ENCODE measurements at places on chromosomes 16 and 17.

GRCh38 chr17:8341456-8341855, 1.8 kb downstream of the ODF4 start:
- no peak for DNase-seq

- no peak for DNase-seq
Measured at GRCh38 chr17:68957944-68958343, 2.8 kb upstream of the ABCA8 start.

DNA sequence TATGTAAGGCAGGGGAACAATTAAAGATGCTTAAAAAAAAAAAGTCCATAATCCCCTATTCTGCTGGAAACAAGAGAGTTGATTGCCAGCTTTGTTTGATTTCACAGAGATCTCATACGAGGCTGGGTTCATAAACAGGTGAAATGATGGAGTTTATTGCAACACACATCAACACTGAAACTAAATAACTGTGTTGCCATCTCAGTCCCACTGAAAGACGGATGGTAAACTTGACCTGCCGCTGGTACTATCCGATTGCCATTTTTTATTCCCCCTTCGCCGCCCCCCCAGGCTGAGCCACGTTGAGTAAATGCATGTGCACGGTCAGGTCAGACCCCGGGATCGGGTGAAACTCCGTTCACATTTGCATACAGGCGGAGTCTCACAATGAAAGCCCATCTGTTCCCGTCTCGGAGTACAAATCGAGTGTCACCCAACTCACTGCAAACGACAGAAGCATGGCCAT, 119.2 kb downstream of the SKAP1 start:
- DNase-seq, result no peak

- DNase-seq, result peak; percentile 63
Measured at GRCh38 chr17:43694081-43694870, 32.6 kb upstream of the MEOX1 start.

GRCh38 chr16:87602001-87602775, at the start of gene JPH3:
JPH3 (plus strand) TSS chr16:87602508; CDS start chr16:87603147, 639 bp downstream.
- DNase-seq, result no peak

DNA sequence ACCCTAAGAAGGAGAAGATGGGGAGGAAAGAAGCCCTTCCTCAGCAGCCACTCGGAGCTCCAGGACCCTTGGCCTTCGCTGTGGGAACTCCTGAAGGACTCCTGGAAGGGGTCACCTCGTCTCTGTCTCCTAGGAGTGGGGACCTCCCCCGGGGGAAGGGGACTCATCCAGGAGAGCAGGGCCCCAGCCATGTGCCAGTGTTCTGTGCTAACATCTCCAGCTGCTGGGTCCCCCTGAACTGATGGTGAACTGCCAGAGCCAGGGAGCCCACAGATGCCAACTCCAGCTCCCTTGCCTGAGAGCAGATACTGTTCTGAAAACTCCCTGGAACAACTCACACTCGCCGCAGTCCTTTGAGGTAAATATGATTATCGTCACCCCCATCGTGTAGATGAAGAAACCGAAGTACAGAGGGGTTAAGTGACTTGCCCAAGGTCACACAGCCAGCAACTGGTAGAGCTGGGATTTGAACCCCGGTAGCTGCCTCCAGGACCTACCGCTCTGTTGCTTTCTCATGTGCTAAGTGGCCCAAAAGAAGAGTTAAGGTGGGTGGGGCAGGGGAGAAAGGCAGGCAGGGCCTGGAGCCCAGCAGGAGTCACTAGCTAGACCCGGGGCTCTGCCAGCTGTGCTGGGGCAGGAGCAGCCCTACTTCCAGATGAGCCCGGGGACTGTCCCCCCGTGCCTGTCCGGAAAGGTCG, 10.5 kb downstream of the TIMM22 start:
- no peak for DNase-seq

DNA sequence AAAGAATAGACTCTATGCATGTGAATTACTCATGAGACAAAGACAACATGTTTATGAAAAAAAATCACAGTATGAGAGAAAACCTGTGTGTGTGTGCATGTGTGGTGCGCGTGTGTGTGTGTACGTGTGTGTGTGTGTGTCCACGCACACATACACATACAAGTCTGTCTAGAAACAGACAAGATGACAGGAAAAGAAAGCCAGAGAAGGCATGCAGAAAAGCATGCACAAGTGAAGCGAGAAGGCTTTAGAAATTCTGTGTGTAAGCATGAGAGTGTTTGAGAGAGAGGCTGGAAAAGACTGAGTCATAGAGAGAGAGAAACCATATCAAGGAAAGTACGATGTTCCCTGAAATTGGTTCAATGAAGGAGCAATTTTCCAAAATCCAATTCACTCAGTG, 566.4 kb upstream of the C16orf82 start:
- no peak for DNase-seq

- peak; percentile 59 for DNase-seq
Measured at GRCh38 chr17:79789943-79790804, 6.7 kb downstream of the CBX8 start.

DNA sequence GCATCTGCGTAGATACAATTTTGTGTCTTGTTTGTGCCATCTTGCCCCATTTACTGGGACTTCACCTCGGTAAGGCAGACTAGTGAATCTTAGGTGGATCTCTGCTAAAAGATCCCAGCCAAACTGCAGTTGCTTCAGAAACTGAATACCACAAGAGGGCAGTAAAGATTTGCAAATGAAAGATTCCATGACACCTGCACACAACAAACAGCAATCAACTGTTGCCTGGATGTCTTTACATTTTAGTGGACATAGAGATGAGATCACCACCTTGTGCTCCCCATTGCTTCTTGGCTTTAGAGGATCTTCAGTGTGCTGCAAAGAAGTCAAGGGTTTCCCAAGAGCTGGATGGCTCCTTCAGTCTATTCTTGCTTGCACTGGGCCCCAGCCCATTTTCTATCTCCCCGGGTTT, 119.2 kb upstream of the CACNG5 start:
- no peak for DNase-seq

DNA sequence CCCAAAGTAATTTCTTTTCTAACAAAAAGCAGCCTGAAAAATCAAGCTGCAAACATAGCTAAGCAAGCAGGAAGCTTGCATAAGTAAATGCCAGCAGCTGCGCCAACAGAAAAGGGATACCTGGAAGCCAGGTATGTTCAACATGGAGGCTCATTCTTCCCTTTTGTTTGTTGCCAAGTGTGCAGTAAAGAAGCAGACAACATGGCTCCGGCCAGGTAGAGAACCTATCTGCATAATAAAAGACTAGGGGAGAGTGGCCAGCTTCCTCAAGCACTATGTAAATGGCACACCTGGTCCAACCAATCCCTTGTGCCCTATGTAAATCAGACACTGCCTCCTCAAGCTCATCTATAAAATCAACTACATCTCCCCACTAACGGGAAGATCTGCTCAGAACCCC, 1407.0 kb downstream of the CDH11 start:
- no peak for DNase-seq

DNA sequence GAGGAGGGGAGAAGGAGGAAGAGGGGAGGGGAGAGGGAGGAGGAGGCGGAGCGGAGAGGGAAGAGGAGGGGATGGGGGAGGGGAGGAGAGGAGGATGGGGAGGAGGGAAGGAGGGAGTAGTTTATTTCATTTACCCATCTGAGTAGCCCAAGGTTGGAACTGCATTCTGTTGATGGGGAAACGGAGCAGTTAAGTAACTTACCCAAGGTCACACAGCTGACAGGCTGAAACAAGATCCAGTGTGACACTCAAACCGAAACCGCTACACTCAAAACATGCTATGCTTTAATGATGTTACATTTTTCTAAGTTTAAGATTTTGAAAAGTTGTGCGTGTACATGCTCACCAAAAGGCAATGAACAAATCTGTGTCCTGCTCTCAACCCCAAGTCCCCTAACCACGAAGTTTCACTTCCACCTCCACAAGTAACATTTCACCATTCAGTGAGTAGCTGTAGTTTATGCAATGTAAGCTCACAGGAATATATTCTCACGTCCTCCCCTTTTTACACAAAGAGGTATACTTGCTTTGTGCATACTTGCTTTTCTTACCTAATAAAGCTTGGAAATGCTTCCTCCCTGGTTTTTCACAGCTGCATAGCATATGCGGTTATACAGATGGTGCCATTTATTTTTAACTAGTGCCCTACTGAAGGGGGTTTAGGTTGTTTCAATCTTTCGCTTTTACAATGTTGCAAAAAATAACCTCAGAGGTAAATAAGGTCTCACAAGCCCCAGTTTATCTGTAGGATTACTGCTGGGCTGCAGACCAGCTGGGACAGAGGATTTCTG, 275.3 kb downstream of the PARN start:
- no peak for DNase-seq

- no peak for DNase-seq
Measured at GRCh38 chr17:82339634-82340580, 6.3 kb upstream of the SECTM1 start.

GRCh38 chr16:89281189-89281577, 63.7 kb downstream of the ZNF778 start:
- no peak for DNase-seq

GRCh38 chr17:8354236-8354635, 14.6 kb downstream of the ODF4 start:
- no peak for DNase-seq

All from ovary (tissue), 10 donors.